ENCODE measurements at places on chromosomes 16 and 17.
A peak's percentile ranks its signal among the peaks of the same experiment; 100 is the strongest.

DNA sequence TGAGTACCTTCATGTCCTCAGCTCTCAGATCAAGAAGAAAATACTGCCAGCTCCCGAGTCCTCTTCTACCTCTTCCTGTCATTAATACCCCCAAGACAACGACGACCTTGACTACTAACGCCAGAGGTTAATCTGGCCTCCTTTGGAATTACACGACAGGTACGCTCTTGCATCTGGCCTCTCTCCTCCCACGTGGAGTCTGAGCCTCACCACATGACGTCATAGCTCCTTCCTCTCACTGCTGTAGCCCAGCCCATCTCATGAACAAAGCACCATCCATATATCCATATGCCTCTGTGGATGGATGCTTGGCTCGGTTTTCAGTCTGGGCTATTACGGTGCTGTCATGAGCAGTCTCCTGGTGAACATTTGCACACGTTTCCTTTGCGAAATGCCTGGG lies 110.2 kb upstream of the TNRC6C start:
- DNase-seq, result no peak

GRCh38 chr17:4738136-4739121 lies 1.2 kb upstream of the ZMYND15 start:
- no peak for DNase-seq

DNA sequence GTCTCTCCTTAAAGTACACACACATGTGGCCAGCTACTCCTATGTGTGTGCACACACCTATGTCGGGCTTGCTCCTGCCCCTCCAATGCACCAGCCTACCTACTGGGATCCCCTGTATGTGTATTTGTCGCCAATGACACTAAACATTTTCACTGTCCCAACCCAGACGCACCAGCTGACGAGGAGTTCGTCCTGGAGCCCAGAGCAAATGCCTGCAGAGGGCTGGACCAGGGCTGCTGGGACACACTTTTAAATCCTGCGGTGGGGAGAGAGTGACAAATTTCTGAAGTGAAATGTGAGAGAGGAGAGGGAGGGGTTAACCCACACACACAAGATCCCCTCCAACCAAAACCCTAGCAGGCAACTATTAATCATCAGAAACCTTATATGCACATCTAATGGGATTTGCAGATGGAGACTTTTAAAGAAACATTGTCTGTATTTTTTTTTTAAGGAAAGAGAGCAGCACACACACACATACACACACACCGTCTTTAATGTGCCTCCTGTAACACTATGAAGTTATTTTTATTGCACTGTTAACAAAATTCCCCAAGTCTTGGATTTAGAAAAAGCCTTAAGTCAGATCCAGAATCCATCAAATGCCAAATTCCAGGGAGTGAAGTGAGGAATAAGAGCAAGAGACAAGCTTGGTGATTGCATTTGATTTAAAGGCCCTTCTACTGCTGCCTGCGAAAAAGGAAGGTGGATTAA lies at the start of gene MEOX1:
Gene MEOX1 (minus strand): TSS at position 224 of the 714 bp plus-strand sequence. CDS start 388 bp downstream, outside the sequence.
- DNase-seq, result peak; percentile 38

GRCh38 chr17:50908860-50909764 lies 43.0 kb upstream of the TOB1 start:
- DNase-seq, result peak; percentile 46

GRCh38 chr17:68346448-68346847 lies 55.2 kb downstream of the ARSG start:
- peak; percentile 91 for DNase-seq

DNA sequence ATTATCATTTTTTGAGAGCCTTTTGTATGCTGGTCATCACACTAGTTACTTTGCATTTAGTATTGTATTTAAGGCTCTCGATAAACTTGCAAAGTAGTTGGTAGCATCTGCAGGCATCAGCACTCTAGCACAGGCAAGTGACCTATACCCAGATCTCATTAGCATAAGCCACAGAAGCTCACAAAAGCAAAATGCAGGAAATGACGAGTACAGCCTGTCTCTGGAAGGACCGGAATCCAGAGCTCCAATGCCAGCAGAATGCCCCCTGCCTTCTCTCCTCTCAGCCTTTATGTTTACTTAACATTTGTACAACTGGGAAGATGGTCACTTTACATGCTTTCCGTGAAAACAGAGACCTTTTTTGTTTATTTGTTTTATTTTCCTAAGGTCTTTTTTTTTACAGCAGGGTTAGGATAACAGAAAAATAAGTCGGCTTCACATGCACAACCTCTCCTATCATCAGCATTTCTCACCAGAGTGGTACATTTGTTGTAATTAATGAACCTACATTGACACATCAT lies 45.4 kb upstream of the MYOCD start:
- no peak for DNase-seq

DNA sequence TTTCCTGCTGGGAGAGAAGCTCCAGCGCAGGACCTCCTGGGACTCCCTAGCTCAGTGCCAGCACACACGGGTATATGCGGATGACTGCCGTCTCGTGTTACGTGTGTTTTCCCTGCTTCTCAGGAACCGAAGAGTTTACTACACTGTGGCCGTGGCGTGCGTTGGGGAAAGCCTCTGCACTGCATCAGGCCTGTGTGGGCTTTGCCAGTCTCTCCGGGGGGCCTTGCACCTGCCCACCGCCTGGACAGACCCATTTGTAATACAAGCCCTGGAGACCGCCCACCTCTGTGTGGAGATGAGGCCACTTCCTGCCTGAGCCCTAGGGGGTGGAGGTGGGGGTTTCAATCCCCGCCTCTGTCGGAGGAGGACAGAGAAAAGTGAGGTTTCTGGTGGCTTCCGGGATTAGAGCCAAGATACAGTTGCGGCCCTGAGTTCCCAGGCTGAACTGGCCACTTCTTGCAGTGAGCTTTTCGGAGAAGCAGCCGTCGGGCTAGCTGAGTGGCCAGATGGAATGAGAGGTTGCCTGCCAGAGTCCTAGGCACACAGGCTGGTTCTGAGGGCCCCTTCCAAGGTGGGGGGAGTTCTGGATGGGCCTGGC lies 43.4 kb upstream of the GSE1 start:
- peak; percentile 45 for DNase-seq

GRCh38 chr17:11852912-11853311 lies 144.4 kb downstream of the ZNF18 start:
- DNase-seq, result no peak

DNA sequence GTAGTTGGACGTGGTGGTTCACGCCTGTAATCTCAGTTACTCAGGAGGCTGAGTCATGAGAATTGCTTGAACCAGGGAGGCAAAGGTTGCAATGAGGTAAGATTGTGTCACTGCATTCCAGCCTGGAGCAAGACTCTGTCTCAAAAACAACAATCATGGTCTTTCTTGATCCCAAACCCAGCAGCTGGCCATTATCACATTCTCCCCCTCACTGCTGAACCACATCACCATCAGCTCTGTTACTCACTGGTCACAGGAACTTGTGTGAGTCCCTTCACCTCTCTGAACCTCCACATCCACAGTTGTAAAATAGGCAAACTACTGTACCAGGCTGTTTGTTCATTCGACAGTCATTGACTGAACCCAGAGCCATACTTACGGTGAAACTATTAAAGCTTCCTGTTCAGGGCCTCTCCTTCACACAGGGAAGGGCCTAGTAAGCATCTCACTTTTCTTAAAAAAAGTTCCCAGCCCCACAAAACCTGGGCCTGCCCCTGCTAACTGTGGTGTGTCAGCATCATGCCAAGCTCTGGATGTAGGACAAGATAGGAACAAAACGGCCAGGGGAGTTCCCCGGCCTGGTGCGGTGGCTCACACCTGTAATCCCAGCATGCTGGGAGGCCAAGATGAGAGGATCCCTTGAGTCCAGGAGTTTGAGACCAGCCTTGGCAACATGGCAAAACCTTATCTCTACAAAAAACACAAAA lies 104.7 kb downstream of the COPRS start:
- DNase-seq, result no peak

- DNase-seq, result no peak
Observed at GRCh38 chr16:58685084-58685449, 497 bp upstream of the SLC38A7 start.

- DNase-seq, result no peak
Observed at GRCh38 chr17:27549251-27549893, 81.6 kb upstream of the LGALS9 start.

- DNase-seq, result no peak
Observed at GRCh38 chr16:20868890-20869289, 31.3 kb downstream of the DCUN1D3 start.

DNA sequence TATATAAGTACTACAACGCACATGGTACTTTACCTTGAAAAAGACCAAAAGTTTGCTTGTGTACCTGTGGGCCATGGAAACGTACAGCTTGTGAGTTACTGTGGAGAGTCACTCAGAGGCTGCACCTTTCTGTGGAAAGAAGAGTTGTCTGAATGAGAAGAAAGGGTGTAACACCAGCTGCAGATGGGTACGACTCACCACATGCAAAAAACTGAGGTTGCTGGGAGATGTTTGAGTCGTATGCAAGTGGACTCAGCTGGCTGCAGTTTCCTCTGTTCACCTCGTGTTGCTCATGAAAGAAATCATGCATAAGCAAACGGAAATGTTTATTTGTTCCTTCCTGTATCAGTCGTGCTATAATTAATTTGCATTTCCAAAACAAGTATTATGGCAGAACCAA lies 22.4 kb upstream of the DYNLRB2 start:
- DNase-seq, result peak; percentile 11

DNA sequence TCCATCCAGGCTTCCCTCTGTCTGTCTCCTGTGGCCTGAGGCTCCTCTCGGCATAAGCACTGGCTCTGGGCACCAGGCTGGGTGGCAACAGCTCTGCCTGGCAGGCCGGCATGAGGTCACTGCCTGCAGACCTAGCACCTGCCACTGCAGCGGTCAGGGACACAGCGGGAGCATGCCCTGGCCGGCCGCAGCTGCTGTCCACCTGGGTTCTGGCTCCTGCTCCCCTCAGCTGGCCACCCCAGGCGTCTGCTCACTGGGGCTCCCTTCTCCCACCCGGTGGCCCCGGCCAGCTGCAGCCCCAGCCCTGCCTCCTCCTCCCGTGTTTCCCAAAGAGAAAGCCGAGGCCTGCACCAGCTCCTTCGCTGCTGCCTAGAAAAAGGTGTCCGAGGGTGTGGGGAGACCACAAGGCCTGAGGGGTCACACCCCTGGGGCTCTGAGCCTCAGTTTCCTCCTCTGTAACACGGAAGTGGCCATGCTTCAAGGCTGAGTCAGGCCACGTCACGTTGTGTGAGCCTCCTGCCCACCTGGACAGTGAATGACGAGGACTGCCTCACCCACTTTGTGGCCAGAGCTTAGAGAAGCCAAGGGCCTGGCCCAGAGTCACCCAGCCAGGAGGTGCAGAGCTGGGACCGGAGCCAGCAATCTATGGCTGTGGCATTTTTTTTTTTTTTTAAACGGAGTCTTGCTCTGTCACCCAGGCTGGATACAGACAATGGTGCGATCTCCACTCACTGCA lies 6.7 kb downstream of the NTHL1 start:
- DNase-seq, result no peak

DNA sequence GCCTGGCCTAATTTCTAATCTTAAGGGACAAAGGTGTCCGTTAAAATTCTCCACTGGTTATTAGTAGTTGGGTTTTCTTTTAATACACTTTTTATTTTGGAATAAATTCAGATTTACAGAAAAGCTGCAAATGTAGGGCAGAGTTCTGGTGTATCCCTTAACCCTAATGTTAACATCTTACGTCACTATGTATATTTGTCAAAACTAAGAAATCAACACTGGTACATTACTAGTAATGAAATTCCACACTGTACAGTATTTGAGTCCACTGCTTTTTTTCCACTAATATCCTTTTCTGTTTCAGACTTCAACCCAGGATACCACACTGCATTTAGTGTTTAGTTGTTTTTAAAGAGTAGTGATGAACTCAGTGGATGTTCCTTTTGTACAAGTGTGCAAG lies 18.7 kb upstream of the KPNA2 start:
- no peak for DNase-seq

DNA sequence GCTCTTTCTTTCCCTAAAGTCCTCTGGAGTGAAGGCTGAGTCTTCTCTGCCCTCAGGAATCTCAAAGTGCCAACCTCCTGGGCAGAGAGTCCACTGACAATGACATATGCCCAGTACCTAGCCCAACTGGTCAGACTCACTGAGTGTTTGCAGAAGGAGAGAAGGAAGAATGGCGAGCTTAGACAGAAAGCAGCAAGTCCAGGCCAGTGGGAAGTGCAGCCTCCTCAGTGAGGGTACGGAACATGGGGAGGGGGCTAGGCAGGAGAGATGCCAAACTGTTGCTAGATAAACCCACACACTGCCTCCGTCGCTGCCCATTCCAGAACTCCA lies 678 bp downstream of the EXOC7 start:
- no peak for DNase-seq
